ENCODE measurements at places on chromosomes 1 and 21. TPM values are rescaled to one million over a fixed set of nuclear protein-coding genes. Genes with fewer than 3 reads are reported as not detected.
A peak's percentile ranks its signal among the peaks of the same experiment; 100 is the strongest.

The JAM2 gene
- total RNA-seq, result 0.77 TPM

The ADAMTSL4 gene
- total RNA-seq, result 0.36 TPM

The VAMP3 gene
- total RNA-seq, result 91.0 TPM

DNA sequence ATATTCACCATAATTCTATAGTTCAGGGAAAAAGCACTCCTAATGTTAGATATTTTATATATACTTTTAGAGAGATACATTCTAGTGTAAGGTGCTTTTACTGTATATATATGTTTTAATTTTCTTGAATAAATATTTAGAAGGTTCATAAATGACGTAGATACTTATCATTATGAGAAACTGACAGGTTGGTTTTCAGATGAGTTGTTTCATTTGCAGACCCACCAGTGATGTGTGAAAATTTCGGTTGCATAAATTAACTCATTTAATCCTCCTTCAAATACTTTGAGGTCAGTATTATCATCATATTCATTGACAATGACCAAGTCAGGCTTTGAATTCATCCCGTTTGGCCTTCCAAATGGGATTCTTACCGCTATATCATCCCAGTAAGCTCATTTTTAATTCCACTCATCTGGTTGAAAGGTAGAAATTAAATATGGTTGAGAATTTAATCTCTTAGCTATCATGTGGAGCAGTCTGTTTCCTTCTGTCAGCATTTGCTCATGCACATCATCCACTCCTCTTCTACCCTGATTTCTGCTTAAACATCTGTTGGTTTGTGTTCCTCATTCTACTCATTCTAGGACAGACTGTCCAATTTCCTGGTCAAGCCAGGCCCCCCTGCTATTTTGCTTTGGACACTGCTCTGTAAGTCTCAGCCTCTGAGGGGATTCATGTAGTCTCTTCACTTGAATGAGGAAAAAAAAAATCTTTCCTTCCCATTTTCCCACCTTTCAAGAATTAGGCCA lies 1156.6 kb downstream of the PLA2G4A start:
- DNase-seq, result no peak
- H3K4me1 ChIP-seq, result peaks cover 19% of the 10 kb centered on the region
- H3K27ac ChIP-seq, result no peak overlapping the region
- no peaks in the 10 kb centered on the region for H3K27me3 ChIP-seq

DNA sequence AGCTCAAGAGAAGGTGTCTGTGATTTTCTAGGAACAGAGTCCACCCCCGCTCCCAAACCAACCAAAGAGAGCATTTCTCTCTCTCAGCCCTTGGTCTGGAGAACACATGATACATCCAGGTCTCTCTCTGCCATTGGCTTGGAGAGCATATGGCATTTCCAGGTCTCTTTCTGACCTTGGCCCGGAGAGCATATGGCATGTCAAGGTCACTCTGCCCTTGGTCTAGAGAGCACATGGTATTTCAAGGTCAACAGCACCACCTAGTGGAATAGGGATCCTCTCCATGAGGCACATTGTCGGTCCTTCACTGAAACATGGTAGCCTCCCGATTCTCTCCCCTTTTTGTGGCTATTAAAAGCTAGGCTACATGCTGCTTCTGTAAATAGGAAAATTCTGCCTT lies 437.7 kb upstream of the OLFM3 start:
- no peaks in the 10 kb centered on the region for H3K4me1 ChIP-seq
- peaks cover 1% of the 10 kb centered on the region for H3K27me3 ChIP-seq
- peak; percentile 27 for DNase-seq
- H3K4me3 ChIP-seq, result no peak overlapping the region

DNA sequence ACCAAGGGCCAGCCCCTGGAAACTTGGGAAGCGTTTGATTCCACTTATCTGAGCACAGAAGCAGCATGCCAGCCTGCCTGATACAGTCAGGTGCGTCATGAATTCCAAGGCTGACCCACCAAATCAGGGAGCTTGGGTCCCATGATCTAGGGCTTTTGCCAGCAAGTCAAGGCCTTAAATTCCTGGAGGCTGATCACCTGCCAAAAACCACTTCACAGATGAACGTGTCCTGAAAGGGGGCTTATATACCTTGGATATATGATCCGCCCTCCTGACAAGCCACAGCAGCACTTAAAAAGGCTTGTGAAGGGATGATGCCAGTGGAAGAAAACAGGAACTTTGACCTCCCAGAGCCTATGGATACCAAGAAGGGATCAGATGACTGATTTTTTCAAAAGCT lies 24.0 kb upstream of the CLIC6 start:
- H3K4me1 ChIP-seq, result no peaks in the 10 kb centered on the region
- H3K27ac ChIP-seq, result no peak overlapping the region
- H3K27me3 ChIP-seq, result no peaks in the 10 kb centered on the region
- H3K4me3 ChIP-seq, result no peak overlapping the region
- H3K36me3 ChIP-seq, result no peaks in the 10 kb centered on the region

- peaks cover 2% of the 10 kb centered on the region for H3K27me3 ChIP-seq
- H3K36me3 ChIP-seq, result peaks cover 4% of the 10 kb centered on the region
- no peak overlapping the region for H3K27ac ChIP-seq
Measured at GRCh38 chr21:42539342-42539741, 25.7 kb downstream of the SLC37A1 start.

DNA sequence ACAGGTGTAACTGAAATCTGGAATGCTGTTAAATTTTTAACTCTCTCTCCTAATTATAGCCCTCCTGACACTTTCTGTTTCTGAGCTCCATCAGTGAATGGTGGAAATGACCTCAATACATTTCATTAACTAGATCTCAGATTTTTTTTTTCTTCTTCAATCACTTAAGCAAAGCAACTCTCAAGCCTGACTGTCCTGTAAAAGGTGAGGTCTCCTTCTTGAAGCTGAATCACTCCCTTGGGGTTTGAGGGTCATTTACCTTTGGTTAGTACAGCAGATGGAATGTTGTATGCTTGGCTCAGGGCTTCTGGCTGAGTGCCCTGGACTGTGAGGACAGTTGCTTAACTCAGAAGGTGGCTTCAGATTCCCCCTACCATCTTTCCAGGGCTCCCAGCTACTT lies 518.7 kb downstream of the PTPRC start:
- H3K27ac ChIP-seq, result no peak overlapping the region
- no peaks in the 10 kb centered on the region for H3K27me3 ChIP-seq
- no peaks in the 10 kb centered on the region for H3K36me3 ChIP-seq

- H3K4me3 ChIP-seq, result peak overlapping the region; percentile 99
- peaks cover 4% of the 10 kb centered on the region for H3K36me3 ChIP-seq
- H3K4me1 ChIP-seq, result peaks cover 13% of the 10 kb centered on the region
- peaks cover 10% of the 10 kb centered on the region for H3K27me3 ChIP-seq
- peak overlapping the region; percentile 68 for H3K27ac ChIP-seq
Measured at GRCh38 chr1:174160109-174160473, 771 bp downstream of the RABGAP1L start.

DNA sequence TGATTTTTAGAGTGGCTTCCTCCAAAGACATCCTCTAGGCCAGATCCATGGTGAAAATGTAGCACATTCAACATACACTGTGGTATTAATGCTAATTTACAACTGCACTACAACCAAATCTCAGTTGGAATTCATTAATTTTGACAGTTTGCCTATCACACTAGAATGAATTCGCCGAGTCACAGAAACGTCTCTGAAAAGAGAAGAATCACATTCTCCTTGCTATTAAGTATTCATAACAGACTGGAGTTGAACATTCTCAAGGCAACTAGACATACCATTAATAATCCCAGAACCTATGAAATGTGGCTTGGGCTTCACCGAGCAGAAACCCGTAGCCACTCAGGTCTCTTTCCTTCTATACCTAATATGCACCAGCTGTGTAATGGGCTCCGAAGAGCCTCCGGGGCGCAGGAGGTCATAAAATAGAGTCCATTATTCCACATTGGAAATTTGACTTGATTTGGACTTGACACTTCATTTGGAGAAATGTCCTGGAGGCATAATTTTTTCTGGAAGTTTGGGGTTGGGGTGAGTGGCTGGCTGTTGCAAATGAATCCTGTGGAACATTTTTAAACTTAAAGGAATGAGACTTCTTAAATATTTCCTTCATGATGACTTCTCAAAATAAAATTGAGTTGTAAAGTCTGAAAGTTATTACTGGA lies 117.1 kb downstream of the DSCAM start:
- H3K4me3 ChIP-seq, result no peak overlapping the region
- no peak for DNase-seq
- no peaks in the 10 kb centered on the region for H3K27me3 ChIP-seq
- no peaks in the 10 kb centered on the region for H3K4me1 ChIP-seq
- H3K36me3 ChIP-seq, result peaks cover 4% of the 10 kb centered on the region

DNA sequence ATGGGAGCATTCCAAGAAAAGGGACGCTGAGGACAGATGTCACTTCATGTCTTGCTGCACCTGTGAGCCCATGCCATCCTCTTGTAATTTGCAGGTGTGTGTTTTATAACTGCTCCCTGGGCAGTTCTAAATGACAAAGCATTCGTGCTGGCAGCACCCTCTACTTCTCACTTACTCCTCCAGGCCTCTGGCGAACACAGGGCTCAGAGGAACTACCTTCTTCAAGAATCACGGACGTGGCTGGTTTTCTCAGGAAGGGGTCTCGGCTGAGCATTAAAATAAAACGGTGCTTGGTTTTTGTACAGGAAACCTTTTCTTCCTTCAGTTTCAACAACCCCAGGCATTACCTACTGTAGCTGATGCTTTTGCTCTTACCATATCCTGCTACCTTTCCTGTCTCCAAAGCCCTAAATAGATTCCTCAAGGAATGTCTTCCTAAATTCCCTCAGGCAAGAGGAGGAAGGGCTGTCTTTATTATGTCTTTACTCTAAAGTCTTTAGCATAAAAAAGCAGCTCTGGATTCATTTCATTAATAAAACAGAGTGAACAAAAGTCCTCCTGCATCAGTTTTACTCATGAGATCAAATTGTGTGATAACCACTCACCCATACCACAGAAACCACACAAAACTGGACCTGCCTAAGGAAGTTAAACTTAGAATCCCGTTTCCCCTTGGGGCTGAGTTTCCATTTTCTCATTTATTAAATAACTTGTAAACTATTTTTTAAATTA lies 79.0 kb upstream of the MAP10 start:
- no peaks in the 10 kb centered on the region for H3K36me3 ChIP-seq
- H3K4me3 ChIP-seq, result no peak overlapping the region
- no peaks in the 10 kb centered on the region for H3K27me3 ChIP-seq
- H3K4me1 ChIP-seq, result peaks cover 17% of the 10 kb centered on the region

DNA sequence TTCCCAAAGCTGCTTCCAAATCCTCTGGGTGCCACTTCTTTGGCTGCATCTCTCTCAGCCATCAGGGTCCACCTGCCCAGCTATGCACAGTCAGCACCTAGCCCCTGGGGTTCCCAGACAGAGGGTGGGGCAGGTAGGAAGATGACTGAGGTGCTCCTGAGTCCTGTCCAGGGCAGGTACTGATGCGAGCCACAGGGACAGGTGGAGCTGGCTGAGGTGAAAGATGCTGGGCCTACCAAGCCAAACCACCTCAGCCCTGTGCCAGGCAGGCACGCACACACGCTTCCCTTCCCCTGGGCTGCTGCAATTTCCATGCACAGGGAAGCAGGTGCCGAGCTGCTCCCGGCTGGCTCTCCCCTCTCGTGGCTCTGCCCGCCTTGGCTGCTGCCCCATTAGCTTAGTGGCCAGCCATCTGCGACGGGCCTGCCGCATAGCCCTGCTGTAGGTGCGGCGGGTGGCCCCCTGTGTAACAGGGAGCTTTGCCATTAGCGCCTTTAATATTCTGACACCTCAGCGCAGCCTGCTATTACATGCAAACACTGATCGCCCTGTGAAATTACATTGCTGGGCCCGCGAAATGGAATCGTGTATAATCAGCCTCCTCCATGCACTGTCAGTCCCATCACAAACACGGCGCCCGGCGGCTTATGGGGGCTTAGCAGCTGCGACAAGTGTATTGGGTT lies 38.9 kb downstream of the DMAP1 start:
- no peaks in the 10 kb centered on the region for H3K36me3 ChIP-seq
- H3K4me3 ChIP-seq, result no peak overlapping the region
- H3K27ac ChIP-seq, result no peak overlapping the region
- no peak for DNase-seq
- H3K4me1 ChIP-seq, result peaks cover 9% of the 10 kb centered on the region

DNA sequence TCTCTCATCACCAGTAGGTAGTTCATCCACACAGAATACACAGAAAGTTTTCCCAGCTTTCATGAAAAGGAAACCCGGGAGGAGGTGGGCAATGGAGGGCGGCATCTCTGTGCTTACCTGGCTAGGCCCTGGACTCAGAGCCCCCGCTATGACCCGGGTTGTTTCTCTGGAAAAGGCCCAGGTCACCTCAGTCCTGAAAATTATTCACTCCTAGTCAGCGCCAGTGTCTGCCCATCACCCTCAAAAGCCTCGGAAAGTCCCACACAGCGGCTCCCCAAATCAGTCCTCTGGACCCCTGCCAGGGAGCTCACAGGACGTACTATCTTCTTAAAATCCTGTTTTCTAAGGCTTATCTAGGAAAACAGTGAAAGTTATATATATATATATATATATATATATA lies 51.2 kb downstream of the TCP10L start:
- peaks cover 9% of the 10 kb centered on the region for H3K36me3 ChIP-seq
- DNase-seq, result no peak
- no peak overlapping the region for H3K4me3 ChIP-seq
- H3K27me3 ChIP-seq, result peaks cover 6% of the 10 kb centered on the region
